HepG2 (cell line): ENCODE measurements at places on chromosomes 5 and 9. TPM values are rescaled to one million over a fixed set of nuclear protein-coding genes. Genes with fewer than 3 reads are reported as not detected.

DNA sequence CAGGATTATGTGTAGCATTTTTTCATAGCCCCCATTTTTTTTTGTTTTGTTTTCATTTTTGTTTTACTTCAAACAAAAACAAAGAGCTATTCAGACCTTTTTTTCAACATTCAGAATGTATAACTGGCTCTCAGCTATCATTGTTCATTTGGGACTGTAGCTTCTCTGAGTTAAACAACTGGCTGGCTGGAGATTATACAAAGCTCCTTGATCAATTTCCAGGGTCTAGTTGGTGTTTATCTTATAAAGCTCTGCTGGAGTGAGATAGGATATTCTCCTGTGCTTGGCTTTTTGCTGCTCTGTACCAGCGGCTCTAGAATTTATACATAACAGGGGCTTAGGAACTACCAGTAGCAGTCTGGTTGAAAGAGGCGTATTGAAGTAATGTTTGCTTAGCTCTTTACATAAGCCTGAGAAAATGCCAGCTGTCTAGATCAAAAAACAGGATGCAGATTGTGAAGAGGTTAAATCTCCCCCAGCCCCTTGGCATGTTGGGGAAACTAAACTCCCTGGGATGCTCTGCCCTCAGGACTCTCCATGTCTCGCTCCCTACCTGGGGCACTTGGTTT lies 15.2 kb downstream of the GARNL3 start:
- no peak overlapping the region for H3K4me3 ChIP-seq
- 0 out of 2 replicates have a peak, but pooled peaks cover 6% of the 10 kb centered on the region for H3K4me1 ChIP-seq
- no peak overlapping the region for H3K27ac ChIP-seq
- no peaks in the 10 kb centered on the region for H3K27me3 ChIP-seq
- peak; percentile 25 for DNase-seq

GRCh38 chr9:78954286-78954685 lies 617.5 kb upstream of the TLE4 start:
- no peaks in the 10 kb centered on the region for H3K4me1 ChIP-seq
- H3K27ac ChIP-seq: no peak overlapping the region
- no peak overlapping the region for H3K4me3 ChIP-seq
- no peaks in the 10 kb centered on the region for H3K36me3 ChIP-seq
- H3K27me3 ChIP-seq: no peaks in the 10 kb centered on the region
- no peak for DNase-seq

- H3K4me3 ChIP-seq: no peak overlapping the region
- H3K36me3 ChIP-seq: no peaks in the 10 kb centered on the region; the same call in none of the 2 replicates
- no peaks in the 10 kb centered on the region for H3K4me1 ChIP-seq
Measured at GRCh38 chr9:5971740-5972139, 43.7 kb downstream of the RANBP6 start.

The C9 gene
- not detected in 2 replicates for polyA plus RNA-seq

GRCh38 chr5:110478895-110479294 lies 247.6 kb downstream of the TMEM232 start:
- no peaks in the 10 kb centered on the region for H3K27me3 ChIP-seq
- H3K4me1 ChIP-seq: no peaks in the 10 kb centered on the region
- no peaks in the 10 kb centered on the region for H3K36me3 ChIP-seq
- no peak overlapping the region for H3K27ac ChIP-seq

The CXXC5 gene
- polyA plus RNA-seq: 27.9 and 32.3 TPM in 2 replicates

The COL5A1 gene
- polyA plus RNA-seq: under 0.01 TPM in 1 of 2 replicates, not detected in the other

The MAMDC2 gene
- polyA plus RNA-seq: 0.03 TPM in 1 of 2 replicates, not detected in the other

The NRARP gene
- polyA plus RNA-seq: 0.46 and 0.73 TPM in 2 replicates

The MLANA gene
- 0.18 TPM in 1 of 2 replicates, not detected in the other for polyA plus RNA-seq

The PCDHB10 gene
- polyA plus RNA-seq: 0.05 and 0.09 TPM in 2 replicates

GRCh38 chr9:25381141-25381540 lies 297.1 kb downstream of the TUSC1 start:
- DNase-seq: no peak
- no peaks in the 10 kb centered on the region for H3K36me3 ChIP-seq
- H3K27ac ChIP-seq: no peak overlapping the region
- H3K4me1 ChIP-seq: no peaks in the 10 kb centered on the region
- H3K4me3 ChIP-seq: no peak overlapping the region
